RKO (cell line): ENCODE measurements at places on chromosomes 12 and 14.

GRCh38 chr14:104374718-104375080, 204.9 kb upstream of the C14orf180 start:
- no peak for DNase-seq

DNA sequence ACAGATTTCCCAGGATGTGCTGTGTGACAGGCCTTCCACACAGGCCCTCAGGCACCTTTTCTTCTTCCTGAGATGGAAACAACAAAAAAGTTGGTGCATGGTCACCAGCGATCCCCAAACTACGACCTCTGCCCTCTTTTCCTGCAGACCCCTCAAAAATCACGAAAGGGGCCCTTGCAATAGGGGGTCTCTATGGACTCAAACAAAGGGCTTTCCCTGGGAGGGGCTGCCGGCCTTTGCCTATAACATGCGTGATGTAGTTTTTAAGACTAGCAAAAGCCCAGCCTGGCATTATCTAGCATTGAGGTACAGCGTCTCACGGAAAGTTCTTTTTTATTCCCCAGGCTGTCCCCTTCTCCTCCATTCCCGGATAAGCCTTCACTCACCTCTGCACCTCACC, 71.2 kb downstream of the DIO3 start:
- no peak for DNase-seq

GRCh38 chr12:79203058-79203647, 338.6 kb downstream of the SYT1 start:
- DNase-seq: no peak

- peak; percentile 68 for DNase-seq
These were observed 888 bp upstream of the PPP1R12A start for GRCh38 chr12:79935624-79936345.

GRCh38 chr12:120125792-120126634, 9.5 kb upstream of the RAB35 start:
- peak; percentile 51 for DNase-seq

DNA sequence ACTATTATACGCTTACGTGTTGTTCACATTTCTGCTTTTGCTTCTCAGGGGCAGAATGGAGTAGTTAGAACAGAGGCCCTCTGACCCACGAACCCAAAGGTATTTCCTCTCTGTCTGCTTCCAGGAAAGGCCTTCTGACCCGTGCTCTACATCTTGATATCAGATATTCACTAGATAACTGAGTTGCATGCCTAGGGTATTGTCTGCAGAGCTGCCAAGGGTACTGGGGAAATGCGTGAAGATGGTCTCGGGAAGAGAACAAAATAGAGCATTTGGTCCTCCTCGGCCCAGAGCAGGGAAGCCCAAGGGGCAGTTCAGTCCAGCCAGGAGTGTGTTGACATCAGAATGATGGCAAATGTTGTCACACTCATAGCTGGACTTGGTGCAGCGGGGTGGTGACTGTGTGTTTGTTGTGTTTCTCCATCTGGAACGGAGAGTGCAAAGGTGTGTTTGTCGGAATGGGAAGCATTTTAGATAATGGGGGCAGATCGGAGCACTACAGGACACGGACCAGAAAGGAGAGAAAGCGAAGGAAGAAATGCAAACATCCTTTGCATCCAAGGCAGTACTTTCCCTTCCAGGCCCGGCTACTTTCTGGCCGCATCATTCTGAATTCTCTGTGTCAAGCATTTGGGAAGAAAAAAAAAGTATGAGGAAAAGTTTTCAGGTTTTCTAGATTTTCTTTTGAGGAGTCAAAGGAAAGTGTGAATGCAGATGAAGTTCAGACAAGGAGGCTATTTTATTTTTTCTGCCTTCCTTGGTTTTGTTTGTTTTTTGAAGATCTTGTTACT, 8.1 kb downstream of the GLT1D1 start:
- DNase-seq: no peak

- no peak for DNase-seq
These were observed 12.7 kb upstream of the HDAC7 start for GRCh38 chr12:47832263-47832933.

DNA sequence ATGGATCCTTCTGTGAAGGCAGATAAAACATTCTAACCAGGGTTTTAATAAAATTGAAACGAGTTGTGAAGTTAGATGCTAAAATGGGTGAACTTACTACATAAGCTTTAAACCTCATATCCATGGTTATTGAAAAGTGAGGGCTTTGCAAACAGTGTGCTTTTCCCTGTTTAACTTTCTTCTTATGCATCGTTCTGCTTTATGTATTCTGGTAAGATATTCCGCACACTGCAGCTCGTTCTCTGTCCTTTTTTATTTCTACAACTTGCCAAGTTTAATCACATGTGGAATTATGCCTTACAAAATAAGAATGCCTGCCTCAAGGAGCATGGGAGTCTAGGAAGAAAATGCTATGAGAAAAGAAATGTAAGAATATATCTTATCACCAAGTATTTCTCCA, 30.9 kb downstream of the PELI2 start:
- DNase-seq: no peak

- no peak for DNase-seq
These were observed 5.7 kb upstream of the LRR1 start for GRCh38 chr14:49593016-49593415.

GRCh38 chr12:100184549-100185145, 16.0 kb upstream of the ACTR6 start:
- no peak for DNase-seq

- no peak for DNase-seq
These were observed 45.7 kb downstream of the SPATS2 start for GRCh38 chr12:49413010-49413409.

DNA sequence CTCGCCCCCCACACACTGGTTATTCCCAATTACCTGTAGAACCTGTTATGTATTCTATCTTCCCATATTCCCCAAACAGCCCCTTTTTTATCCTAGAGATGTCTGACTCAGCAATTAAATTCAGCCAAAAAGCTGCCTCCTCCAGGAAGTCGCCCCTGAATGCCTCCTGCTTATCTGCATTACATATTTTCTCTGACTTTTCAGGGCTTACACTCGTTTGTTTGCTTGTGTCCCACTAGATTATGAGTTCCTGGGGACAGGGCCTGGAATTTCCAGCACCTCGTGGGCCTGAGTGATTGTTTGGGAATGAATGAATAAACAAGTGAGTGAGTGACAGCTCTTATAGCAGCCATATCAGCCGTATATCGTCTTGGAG, 99.3 kb upstream of the RFLNA start:
- no peak for DNase-seq

- no peak for DNase-seq
These were observed 76.1 kb downstream of the TSHR start for GRCh38 chr14:81031488-81031887.

- DNase-seq: no peak
These were observed 271.6 kb downstream of the CACNA1C start for GRCh38 chr12:2324387-2324786.

- no peak for DNase-seq
These were observed 546.2 kb upstream of the ATP2B1 start for GRCh38 chr12:90254796-90255195.

DNA sequence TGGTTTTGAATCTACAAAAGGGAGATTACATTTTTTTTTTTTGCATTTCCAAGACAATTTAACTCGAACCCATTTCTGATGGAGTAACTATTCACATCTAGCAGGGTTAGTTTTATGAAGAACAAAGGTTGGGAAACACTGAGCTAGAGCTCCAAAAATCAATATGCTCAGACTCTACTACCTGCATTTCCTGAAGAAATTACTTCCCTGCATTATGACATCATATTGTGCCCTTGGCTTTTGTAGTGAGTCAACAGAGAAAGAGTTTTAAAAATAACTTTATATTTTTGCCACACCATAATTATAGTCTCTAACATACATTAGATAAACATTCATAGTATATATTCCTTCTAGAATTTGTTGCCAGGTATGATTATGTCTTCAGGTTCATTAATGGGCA, 14.8 kb downstream of the GRIP1 start:
- DNase-seq: no peak

GRCh38 chr12:114403011-114403689, 2.8 kb downstream of the TBX5 start:
- no peak for DNase-seq

DNA sequence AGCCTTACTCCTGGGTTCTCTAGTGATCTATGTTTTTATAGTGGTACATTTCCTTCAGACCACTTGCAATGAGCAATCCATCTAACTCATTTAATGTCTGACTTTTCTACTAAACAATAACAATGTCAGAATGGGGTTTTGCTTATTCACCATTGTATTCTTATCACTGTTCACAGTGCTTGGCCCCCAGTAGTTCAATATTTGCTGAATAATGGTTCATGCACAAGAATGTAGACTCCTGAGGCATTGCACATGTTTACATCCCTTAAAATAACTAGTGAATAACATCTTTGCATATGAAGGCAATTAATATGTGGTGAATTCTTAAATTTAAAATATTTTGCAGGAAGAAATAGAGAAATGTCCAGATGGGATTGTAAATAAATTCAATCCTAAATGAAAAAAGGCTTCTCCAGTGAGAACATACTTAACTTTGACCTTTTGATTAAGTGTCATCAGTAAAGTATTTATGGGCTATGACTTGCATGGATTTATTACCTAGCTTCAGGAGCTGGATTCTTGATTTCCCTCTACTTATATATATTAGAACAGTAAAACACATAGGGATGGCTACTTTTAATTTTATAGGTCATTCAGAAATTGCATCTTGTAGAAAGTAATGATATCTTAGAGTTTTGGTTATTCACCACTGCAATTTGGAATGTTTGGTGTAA, 3.4 kb downstream of the CCER1 start:
- DNase-seq: no peak

DNA sequence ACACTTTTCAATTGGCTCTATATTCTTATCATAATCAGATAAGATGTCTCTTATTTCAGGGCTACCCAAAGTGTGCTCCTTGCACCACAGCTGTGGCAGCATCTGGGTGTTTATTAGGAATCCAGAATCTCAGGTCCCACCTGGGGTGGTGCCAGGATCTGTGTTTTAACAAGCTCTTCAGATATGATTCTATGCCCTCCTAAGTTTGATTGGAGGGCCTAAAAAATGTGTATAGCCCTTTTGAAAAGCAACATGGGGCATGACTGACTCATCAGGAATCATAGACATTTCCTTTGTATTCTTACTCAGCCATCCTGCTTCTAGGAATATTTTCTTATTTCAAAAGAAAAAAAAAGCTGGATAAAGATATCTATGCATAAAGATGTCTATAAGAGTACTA, 103.1 kb downstream of the HELB start:
- DNase-seq: peak; percentile 37

- DNase-seq: no peak
These were observed 5.6 kb upstream of the NPAS3 start for GRCh38 chr14:32932914-32933628.

DNA sequence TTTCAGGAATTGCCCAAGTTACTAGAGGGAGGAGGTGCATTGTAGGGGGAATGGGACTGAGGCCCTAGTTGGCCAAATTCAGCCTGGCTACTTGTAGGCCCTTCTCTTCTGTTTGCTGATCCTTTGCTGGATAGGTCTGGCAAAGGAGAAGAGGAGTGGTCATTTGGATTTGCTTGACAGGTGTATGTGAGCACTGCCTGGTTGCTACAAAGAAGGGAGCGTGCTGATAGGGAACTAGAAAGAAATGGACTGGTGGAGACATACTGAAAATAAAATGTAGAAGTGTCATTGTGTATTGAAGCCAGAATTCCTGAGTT, 3.6 kb downstream of the PSMA6 start:
- no peak for DNase-seq

- no peak for DNase-seq
These were observed 57.1 kb downstream of the NIN start for GRCh38 chr14:50773632-50774541.

- DNase-seq: no peak
These were observed 103.1 kb downstream of the RFLNA start for GRCh38 chr12:124397807-124398577.

GRCh38 chr14:78904094-78904493, 733.9 kb downstream of the NRXN3 start:
- DNase-seq: peak; percentile 21

- no peak for DNase-seq
These were observed 58.9 kb upstream of the KITLG start for GRCh38 chr12:88638966-88639760.

- DNase-seq: no peak
These were observed 13.2 kb upstream of the GALNT9 start for GRCh38 chr12:132342251-132343227.

DNA sequence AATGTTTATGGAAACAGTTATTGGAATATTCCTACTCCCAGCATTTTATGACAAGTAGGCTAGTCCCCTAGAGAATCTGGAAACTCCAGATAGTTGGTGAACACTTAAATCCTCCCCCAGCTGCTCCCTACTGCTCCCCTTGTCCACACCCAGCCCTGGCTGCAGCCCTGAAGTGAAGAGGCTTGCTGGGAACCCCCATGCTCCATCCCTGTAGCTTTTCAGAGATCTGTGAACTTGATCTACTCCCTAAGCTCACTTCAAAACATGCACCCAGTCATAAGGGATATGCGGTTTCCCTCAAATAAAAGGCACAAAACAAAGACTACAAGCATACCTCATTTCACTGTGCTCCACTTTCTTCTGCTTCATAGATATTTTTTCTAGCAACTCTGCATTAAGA, 33.2 kb downstream of the EGLN3 start:
- no peak for DNase-seq

DNA sequence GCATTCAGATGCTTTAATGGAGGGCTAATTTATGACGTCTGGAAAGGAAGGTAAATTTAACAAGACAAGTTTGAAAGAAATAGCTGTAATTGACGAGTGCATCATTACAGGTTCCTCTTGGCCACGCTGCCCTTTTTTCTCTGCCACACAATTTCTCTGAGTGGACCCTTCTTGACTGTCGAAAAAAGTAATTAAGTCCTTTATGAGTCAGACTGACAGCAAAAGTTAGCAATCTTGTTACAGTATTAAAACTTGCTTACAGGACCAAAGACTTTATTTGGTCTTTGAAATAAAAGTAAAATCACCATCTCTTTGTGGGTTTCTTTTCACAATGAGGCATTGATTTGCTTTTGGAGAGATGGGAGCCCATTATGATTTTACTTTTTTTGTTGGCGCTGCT, 42.6 kb downstream of the SAMD4A start:
- no peak for DNase-seq

- DNase-seq: no peak
These were observed 382.4 kb downstream of the APAF1 start for GRCh38 chr12:99027461-99027860.

DNA sequence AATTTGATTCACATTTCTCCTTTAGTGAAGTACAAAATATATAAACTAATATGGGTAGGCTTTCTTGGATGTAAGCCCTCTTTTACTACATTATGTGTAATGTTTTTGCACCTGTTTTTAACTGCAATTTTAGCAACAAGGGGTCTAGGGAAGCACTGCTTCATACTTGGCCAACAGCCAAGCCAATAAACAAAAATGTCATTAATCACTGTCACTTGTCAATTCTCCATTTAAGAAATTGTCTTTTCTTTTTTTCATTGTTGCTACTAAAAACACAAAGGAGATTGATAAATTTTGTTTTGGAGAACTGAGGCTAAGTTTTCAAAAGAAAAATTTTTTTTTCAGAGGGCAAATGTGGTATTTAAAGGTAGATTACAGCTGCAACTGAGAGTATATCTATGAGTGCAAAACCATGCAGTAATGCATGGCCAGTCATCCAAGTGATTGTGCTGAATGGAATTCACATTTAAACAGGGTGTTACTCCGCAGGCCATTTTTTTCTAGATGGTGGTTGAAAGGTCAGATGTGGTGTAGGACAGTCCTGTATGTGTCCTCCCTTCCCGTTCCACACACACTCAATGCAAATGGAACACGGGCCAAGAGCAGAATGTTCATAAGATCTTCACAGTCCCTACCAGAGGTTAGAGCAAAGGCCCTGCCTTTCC, 503.0 kb upstream of the LMO3 start:
- peak; percentile 24 for DNase-seq
